Activated gamma-delta T cell treated with anti-CD3 and anti-CD28 coated beads, Interleukin-2, amount 50 U/mL, for 16 hours (primary cell): ENCODE measurements at places on chromosomes 5 and 9.

- DNase-seq: no peak
Observed at GRCh38 chr5:6048746-6049145, 329.6 kb downstream of the MED10 start.

DNA sequence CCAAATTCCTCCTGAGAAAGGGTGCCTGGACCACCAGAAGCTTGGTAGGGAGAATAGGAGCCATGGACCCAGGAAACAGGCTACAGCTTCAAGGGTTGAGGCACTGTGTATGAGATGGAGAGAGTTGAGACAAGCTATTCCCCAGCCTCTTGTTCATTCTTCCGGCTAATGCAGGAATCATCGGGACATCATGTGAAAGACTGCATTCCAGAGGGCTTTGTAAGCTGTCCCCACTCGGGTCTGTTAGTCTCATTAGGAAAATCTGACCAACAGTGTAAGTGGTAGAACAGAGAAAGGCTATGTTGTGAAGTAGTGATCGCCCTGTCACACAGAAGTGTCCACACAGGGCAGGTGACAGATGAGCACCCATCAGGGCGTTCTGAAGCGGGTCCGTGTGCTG lies 81.4 kb downstream of the GABBR2 start:
- no peak for DNase-seq

- DNase-seq: no peak
Observed at GRCh38 chr9:134811079-134811672, 69.4 kb upstream of the FCN2 start.

DNA sequence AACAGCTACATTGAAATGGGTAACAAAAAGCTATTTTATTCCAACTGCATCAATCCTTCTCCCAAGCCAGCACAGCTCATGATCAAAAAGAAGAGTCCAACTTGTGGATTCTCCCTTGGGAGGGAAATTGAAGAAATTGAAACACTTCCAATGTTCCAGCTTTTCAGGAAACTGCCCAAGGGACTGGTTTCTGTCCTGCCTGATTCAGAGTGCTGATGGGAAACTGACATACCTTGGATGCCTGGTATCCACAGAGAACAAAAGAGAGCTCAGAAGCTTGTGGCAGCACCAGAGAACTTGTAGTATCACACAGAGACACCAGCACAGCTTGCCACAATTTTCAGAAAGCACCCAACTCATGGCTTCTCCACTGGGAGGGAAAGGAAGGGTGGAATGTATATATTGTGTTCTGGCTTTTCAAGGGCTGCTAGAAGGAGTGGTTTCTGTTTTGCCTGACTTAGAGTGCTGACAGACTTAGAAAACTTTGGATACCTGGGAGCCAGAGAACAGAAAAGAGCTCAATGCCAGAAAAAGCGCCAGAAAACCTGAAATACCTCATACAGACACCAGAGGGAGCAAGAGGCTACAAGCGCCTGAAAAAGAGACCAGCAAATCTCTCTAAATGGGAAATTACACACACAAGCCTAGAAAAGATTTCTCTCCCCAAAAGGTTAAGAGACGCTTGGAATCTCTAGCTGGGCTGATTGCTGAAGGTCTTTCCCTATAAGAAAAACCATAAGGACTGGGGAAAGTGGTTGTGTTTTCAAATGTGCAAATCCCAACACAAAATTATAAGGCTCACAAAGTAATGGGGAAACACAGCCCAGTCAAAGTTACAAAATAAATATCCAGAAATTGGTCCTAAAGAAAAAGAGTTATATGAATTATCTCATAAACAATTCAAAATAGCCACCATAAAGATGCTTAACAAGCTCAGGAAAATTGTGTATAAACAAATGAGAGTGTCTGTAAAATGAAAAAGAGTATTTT lies 178.8 kb downstream of the SPOCK1 start:
- no peak for DNase-seq
